ENCODE measurements at places on chromosomes 5 and 9.

DNA sequence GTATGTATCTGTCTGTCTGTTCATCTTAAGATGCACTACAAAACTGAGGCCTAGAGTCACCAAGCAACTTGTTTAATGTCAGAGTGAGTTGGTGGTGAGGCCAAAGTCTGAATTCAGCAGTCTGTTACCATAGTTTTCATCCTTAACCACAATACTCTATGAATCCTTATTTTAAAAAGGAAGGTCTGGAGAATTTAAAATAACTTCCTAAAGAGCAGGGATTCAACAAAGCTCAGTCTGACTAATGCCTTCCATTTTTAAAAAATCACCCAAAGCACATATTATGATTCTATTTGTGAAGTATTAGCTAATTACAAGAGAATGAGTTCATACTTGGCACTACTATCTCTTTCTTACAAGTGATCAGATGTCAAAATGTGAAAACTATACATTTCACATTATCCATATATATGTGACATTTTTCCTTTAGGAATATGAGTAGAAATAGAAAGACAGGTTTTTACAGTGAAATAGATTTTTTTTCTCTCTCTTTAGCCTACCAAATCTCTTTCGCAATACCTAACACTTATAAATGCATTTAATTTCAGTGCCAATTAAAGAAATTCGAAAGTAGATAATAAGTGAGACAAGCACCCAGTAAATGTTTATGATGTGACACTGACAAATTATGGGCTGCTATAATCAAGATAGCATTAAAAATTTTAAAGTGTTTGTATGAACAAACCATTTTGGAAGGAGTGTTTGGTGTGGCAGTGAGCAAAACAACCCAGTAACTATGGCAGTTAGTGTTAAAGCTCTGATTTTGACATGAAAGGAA lies 102.3 kb upstream of the CDKN2B start:
- no peak for DNase-seq

- no peak for DNase-seq
These were observed 107.8 kb downstream of the THBS4 start for GRCh38 chr5:80142996-80143395.

GRCh38 chr9:120774719-120775118 lies 18.5 kb downstream of the FBXW2 start:
- DNase-seq: no peak

GRCh38 chr5:122356855-122357254 lies 44.8 kb downstream of the SNCAIP start:
- DNase-seq: no peak

DNA sequence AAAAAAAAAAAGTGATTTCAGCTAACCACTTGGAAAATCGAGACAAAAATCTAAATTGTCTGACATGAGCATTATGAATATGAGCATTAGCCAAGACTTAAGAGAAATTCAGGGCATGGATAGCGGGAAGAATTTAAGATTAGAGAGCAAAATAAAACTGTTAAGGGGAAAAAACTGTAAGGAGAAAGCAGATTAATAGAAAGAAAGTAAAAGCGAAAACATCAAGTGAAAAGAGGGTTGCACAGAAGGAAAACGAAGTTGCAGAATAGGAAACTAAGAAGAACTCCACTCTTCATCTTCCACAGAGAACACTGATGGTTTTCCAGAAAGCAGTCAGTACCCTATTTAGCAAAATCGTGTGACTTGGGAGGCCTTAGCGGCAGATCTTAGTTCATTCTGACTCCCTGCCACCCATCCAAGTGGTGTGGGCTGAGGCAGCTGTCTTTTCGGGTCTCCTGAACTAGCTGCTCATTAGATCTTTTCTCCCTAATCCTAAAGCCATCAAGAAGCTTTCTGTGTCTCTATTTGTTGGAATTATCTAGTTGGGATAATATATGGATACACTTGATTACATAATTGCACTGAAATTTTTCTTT lies 3.7 kb downstream of the NIM1K start:
- DNase-seq: no peak

DNA sequence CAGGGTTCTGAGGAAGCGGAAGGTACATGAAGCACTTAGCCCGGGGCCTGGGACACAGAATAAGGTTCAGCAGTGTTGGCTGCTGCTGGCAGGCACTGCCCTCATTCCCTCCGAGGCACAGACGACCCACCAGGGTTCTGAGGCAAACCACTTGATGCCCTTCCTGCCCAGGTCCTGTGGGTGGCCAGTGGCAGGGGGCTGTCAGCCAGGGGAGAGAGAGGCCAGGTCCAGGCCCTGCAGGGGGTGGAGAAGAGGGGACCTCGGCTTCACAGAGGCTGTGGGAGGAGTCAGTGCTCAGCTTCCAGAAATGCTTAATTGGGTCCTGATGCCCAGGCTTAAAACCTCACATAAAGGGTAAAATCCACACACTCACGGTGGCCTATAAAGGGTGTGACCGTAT lies 4.4 kb upstream of the ZDHHC12 start:
- no peak for DNase-seq

GRCh38 chr9:134897584-134898170 lies 17.1 kb downstream of the FCN2 start:
- no peak for DNase-seq

DNA sequence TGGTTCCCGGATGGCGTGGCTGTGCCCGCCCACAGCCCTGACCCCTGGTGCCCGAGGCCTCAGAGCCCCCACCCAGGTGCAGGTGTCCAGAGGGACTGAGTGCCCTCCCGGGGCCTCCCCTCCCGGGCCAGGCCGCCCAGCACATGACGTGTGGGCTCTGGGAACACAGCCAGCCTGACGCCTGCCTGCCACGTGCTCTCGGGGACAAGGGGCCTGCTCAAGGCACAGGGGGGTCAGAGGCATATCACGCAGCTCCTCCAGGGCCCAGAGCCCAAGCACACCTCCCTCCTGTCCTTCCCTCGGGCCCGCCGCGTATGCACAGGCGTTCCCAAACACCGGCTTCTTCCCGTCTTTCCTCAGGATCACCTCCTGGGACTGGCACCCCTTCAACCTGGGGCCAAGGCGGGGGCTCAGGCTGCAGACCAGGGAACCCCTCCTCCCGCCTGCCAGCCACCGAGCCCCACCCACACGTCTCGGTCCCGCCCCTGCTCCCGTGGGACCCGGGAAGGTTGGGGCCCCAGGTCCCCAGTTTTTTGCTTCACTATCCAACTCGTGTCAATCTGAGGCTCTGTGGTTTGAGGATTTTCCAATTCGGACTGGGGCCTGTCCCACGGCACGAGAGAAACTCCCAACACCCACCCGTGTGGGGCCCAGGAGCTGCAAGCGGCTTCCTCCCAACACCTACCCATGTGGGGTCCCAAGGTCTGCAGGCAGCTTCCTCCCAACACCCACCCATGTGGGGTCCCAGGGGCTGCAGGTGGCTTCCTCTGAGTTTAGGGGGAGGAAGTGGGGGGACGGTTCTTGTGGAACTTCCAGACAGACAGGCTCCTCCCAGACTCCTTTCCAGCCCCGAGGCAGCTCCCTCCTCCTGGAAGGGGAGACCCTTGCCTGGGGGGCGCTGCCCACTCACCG lies 1.5 kb downstream of the LCN10 start:
- no peak for DNase-seq

DNA sequence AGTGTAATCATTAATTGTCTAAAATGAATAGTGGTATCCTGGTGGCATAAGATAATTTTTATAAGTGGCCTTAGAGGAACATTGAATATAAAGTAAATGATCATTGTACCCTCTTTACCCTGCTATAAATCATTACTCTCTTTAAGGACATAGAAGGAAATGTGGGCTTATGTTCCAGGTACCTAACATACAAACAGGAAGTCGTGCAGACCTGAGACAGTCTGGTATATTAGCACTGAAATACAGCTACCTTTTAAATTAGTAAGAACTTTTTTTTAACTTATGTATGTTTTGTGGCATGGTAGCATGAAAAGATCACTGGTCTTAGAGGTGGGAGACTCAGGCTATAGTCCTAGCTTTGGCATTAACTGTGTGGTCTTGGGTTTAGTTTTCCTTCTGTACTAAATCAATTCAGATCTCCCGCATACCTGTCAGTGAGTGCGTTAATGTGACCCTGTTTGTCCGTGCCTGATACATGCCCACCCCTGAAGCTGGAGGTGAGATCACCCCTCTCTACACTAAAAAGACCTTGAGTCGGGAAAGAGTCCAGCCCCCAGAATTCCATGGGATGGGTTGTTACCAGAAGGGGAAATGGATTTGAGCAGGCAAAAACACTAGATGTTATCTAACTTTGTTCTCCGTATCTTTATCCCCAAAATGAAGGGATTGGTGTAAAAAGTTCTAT lies 59.4 kb upstream of the ERBIN start:
- no peak for DNase-seq

GRCh38 chr9:14591411-14591810 lies 101.8 kb downstream of the ZDHHC21 start:
- DNase-seq: no peak

DNA sequence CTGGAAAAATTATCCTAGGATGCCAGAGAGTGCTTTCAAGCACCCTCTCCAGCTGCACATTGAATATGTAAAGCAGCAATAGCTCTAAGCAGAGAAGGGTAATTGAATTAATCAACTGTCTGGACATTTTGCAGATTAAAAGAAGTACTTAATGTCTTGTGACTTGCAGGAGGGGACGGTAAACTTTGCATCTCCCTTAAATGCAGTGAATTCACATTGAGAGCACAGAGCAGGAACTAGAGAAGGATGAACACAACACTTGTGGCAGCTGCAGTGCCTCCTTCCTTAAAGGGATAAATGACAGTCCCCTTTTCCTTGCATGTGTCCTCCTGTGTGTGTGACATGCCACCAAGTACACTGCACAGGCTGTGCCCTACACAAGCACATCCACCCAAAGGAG lies 7.4 kb upstream of the CDK5RAP2 start:
- no peak for DNase-seq

- no peak for DNase-seq
These were observed 1475.1 kb downstream of the MAT2B start for GRCh38 chr5:164980480-164980879.
